Putamen (tissue), 1 donor: ENCODE measurements at places on chromosomes 16 and 17.

DNA sequence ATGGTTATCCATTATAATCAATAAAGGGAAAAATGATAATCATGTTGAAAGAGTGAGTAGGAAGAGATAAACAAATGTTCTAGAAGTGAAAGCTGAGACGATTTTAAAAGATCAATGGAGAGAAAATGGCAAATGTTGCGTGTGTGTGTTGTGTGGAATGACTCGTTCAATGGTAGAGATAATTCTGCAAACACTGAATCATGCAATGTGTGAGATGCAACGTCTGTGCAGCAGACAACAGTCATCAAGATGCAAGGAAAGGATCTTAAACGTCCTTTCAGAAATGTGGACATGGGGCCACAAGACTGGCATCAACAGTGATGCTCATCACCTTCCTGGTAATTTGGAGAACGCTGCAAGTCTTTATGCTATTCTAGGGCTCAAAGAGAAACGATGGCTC is 124.4 kb downstream of the CDYL2 start:
- DNase-seq, result no peak

DNA sequence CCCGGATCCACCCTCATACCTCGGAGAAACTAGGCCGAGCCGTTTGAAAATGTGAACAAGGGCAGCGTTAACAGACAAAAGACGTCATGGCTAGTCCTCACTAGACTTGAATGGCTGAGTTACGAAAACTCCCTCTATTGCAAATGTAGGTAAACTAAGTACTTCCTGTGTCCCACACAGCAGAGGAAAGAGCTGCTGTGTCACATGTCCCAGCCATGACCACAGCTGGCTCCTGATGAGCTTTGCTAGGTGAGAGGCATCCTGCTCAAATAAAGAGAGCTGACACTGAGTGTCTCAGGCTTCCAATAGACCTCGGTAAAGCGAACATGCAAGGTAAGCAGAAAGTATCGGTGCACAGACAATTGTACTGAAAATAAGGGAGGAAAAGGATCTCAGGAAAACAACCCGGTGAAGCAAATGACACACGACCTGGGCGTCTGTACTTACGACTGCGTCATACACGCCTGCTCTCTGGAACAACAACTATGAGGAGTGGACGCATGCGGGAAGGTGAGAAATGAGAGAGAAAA is 26.0 kb downstream of the TMEM204 start:
- no peak for DNase-seq

GRCh38 chr17:78925234-78925633 is at the start of gene TIMP2:
Gene TIMP2, minus strand, starts transcription at chr17:78925387. Its CDS starts 299 bp downstream, at chr17:78925088.
- DNase-seq, result peak; percentile 85

DNA sequence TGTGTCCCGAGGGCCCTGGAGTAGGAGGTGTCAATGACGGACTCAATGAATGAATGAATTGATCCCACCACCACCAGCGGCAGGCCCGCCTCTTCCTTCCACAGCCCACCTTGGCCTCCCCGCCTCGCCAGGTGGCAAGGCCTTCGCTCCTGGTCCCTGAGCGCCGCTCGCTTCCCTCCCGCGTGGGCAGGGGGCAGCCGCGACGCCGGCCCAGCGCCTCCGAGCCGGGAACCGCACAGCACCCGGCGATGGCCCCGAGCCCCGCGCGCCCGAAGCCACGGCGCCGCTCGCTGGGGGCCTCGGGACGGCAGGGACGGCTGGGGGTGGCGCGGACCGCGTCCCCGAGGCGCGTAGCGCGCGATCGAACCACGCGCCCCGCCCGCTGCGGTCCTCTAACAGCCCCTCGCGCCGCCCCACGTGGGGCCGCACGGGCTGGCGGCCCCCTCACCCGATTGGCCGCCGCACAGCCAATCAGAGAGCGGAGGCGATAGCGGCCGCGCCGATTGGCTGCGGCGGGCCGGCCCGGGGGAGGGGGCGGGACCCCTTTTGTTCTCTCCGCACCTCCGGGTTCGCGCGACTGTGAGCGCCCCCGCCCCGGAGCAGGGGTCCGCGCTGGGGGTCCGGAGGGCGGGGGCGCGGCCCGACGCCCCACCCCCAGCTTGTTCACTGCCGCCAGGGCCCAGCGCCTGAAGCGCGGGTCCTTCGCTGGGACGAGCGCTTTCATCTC is 31.4 kb downstream of the ACTG1 start:
- DNase-seq, result peak; percentile 86

DNA sequence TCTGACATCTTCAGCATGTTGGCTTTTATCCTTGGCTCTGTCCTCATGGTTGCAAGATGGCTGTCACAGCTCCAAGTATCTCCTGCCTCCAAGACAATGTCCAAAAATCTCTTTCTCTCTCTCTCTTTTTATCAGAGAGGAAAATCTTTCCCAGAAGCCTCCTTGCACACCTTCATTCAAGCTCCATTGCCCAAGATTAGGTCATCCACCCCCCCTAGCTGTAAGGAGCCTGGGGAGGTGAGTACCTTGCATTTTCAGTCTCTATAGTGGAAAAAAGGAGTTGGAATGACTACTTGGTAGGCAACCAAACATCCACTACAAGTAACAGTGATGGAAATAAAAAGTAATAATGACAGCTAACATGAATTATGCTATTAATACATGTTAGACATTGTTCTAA is 22.0 kb upstream of the NSMCE1 start:
- DNase-seq, result no peak

- no peak for DNase-seq
These were observed 492.5 kb upstream of the SOX9 start for GRCh38 chr17:71628306-71628705.

DNA sequence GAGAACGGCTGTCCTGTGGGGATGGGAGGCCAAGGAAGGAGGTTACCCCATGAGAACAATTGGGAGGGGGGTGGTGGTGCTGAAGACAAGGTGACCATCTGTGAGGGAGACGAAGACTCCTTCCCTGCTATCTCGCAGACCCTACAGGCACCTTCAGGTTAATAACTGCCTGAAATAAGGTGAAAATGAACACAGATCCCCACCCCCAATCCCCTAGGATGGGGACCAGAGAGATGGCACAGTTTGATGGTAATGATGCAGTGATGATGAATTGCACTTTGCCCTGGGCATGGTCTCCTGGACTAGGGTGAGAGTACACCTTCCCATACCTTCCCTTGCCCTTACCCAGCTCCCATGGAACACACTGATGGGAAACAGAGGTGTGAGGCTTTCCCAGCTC is 1.4 kb upstream of the NAE1 start:
- DNase-seq, result no peak

GRCh38 chr16:27238016-27238587 is 30.5 kb downstream of the NSMCE1 start:
- DNase-seq, result no peak

- no peak for DNase-seq
These were observed 17.0 kb upstream of the DNASE1 start for GRCh38 chr16:3637371-3637923.

DNA sequence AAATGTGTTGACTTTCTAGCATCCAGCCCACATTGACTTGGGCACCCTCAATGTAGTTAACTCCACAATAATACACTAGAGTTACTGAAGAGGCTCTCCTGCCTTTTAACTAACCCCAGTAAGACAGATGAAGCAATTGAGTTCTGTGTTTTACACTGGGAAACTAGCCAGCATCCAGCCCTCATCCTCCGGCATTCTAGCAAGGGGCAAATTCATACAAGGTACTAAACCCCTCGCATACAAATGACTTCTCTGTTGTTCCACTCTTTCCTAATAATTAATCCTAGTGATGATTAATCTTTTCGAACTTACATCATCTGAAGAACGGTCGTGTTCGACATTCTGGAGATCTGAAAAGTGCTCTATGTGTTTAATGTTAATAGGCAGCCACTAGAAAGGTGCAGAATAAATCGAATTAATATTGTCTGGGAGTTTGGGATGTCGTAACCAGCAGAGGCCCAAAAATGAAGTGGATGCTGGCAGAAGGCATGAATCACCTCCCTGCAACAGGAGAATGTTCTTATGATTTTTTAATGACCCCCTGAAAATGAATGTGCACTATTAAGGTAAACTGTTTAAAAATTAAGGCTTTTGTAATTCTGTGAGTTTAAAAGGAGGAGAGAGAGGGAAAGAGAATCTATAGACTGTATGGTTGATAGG is 249.4 kb downstream of the SNX29 start:
- no peak for DNase-seq

DNA sequence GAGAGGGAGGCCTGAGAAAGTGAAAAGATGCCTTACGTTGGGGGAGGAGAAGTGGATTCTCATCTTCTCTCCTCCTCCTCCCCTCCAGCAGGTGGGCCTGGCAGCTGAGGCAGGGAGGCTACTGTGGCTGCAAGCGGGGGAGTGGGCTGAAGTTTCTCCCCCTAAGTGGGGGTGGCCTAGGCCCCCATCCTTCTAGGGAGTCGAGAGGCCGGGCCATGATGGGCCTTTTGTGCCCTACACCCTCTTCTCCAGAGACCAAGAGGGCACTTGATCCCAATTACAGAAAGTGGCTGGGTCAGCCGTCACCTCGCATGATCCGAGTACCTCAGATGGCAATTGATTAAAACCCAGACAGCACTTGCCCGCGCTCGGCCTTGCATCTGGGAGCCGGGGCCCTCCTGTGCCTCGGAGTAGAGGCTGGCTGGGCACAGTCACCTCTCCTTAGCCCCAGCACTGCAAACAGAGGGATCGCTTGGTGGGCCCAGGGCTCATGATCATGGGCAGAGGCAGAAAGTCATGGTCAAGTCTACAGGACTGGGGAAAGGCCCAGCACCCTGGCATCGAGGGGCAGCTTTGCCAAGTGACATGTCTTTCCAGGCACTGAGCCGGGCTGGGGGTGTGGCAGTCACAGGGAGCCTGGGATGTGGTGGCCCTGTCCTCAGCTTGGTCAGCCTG is 78.3 kb downstream of the IRX5 start:
- no peak for DNase-seq

- no peak for DNase-seq
These were observed 26.5 kb downstream of the PDIA2 start for GRCh38 chr16:309476-309875.

- DNase-seq, result no peak
These were observed 24.2 kb upstream of the TMC5 start for GRCh38 chr16:19393226-19394111.

- DNase-seq, result no peak
These were observed 131.0 kb downstream of the PRKCB start for GRCh38 chr16:23966597-23967394.

DNA sequence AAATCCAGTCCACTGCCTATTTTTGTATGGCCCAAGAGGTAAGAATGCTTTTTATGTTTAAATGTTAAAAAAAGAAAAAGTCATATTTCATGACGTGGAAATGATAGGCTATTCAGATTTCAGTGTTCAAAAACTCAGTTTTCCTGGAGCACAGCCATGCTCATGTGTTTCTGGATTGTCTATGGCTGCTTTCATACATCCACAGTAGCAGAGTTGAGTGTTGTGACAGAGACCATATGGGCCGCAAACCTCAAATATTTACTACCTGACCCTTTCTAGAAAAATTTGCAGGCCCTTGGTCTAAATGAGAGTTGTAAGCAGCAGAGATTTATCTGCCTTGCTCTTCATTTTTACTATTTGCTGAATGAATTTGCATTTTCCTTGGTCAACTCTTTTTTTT is 264.1 kb downstream of the CBLN1 start:
- no peak for DNase-seq

DNA sequence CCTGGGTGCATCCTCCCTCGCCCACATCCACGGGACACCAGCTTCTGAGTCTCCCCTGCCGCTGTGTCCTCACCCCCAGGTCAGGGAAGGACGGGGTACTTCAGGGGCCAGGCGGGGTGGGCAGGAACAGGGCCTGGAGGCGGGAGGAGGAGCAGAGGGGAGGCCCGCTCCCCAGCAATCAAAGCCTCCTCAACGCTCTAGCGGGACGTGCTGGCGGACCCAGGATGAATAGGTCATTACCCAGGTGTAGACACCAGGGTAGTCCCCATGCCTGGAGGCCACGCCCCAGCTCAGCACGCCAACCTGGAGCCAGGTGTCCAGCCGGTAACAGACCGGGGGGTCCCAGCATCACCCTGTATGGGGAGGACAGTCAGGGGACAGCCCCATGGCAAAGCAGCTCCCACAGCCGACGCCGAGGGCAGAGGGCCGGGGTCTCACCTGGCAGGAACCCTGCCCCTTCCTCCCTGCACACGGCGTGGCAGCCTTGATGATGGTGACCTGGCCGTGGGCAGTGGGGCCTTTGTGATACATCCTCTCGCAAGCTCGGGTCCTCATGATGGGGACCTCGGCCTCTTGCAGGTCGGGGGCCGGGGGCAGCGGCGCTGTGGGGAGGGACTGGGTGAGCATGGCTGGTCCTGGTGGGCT is 24.2 kb downstream of the TPSD1 start:
- DNase-seq, result no peak

DNA sequence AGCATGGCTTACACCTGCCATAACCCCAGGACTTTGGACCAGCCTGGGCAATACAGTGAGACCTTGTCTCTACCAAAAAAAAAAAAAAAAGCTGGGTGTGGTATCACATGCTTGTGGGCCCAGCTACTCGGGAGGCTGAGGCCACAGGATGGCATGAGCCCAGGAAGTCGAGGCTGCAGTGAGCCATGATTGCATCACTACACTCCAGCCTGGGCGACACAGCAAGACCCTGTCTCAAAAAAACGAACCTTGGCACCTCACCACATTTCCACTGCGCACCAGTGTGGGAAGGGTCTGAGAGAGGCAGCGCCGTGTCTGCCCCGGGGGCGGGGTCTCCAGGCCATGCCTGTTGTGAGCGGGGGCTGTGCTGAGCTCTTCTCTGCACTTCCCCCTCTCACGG is 6.3 kb downstream of the ACSF3 start:
- no peak for DNase-seq

- DNase-seq, result no peak
These were observed 82.5 kb downstream of the ZDHHC7 start for GRCh38 chr16:84928679-84929420.

GRCh38 chr17:38425744-38426143 is 2.5 kb upstream of the ARHGAP23 start:
- DNase-seq, result no peak

DNA sequence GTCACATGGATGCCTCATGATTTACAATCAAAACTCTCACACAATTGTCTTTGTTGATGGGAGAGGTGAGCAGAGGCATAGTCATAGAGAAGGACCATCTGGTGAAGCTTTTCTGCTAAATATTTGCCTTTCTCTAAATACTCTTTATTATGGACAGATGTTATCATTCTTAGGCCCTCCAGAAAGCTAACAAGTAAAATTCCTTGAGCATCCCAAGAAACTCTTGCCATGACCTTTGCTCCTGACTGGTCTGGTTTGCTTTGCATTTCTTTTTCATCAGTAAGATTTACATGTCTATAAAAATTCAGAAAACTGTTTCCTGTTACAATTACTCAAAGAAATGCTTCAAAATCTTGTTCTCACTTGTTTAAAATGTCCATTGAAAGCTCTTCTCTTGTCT is 1336.6 kb upstream of the CDH8 start:
- no peak for DNase-seq

- DNase-seq, result no peak
These were observed 5.4 kb downstream of the MARCHF10 start for GRCh38 chr17:62802561-62803205.

GRCh38 chr17:81196505-81197408 is 26.0 kb downstream of the CEP131 start:
- DNase-seq, result no peak
